ENCODE measurements at places on chromosomes 7 and 10.

GRCh38 chr7:92749832-92750446 lies 86.4 kb downstream of the CDK6 start:
- no peak for DNase-seq

DNA sequence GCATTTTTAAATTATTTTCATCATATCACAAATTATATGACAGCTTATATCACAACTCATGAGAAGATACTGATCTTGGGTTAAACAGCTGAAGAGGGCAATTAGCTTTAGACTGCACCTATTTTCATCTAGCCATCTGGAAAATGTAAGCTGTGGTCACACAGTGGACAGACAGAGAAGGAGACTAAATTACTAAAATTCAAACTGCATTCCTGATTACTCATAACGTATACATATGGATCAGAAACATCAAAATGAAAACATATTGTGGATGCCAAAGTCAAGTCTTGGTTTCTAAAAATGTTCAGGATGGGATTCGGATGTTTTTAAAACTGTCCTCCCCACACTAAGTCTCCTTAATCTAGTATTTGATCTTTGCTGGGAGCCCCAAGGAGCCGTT lies 6.6 kb downstream of the BBIP1 start:
- peak; percentile 29 for DNase-seq

GRCh38 chr10:48762064-48763042 lies 77.7 kb downstream of the WDFY4 start:
- no peak for DNase-seq

- no peak for DNase-seq
Observed at GRCh38 chr10:104638861-104639589, 2.1 kb upstream of the SORCS3 start.

GRCh38 chr10:121851786-121852185 lies 76.0 kb downstream of the ATE1 start:
- DNase-seq: no peak

DNA sequence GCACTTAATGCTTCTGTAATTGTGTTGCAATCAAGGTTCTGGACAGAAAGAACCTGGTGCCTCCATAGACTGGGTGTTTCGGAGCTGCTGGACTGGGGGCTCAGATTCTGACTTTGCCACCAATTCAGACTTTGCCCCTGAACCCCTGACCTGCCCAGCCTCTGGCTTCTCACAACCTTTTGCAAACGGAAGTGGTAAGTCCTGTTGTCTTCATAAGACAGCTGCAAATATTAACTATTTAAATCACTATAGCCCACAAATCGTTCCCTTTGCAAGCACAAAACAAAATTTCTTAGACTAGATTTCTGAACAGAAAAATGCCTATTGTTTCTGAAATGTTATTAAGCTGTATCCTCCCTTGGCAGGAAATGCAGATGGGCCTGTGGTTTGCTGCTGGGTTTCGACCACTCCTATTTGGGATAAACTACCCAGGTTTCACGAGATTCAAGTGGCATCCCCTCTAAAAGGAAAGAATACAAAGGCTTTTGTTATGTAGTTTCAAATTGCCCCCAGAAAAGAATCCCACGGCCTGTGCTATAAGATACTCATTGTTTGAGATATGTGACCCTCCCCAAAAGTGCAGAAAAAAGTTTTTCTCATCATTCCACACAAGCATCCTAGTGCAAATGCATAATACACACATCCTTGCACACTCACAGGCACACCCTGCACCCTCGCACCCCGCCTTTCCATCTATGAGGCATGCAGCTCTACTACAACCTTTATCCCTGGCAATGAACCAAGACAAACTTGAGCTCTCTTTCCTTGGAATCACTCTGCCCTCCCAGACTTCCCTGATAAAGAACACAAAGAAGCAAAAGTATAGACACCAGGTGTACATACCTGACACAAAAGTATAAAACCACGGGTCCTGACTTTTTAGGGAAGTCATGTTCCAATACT lies 209.1 kb downstream of the PRPF18 start:
- no peak for DNase-seq

GRCh38 chr10:129863201-129863663 lies 100.8 kb downstream of the EBF3 start:
- DNase-seq: no peak

DNA sequence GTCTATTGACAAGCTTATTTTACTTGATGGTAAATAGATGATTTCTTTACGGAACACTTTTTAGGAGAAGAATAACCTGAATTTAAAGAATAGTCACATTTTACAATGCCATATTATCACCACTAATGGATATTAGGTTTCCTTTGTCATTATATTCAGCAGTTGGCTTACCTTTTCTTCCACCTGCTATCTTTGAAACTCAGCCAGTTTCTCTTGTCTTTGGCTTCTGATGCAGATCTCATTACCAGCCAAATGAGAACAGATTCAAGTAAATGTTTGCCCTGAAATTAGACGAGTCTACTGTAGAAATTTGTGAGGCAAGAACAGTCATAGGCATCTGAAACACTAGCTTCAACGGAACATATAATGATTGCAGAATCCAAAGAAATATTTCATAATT lies 85.5 kb upstream of the OIT3 start:
- no peak for DNase-seq

DNA sequence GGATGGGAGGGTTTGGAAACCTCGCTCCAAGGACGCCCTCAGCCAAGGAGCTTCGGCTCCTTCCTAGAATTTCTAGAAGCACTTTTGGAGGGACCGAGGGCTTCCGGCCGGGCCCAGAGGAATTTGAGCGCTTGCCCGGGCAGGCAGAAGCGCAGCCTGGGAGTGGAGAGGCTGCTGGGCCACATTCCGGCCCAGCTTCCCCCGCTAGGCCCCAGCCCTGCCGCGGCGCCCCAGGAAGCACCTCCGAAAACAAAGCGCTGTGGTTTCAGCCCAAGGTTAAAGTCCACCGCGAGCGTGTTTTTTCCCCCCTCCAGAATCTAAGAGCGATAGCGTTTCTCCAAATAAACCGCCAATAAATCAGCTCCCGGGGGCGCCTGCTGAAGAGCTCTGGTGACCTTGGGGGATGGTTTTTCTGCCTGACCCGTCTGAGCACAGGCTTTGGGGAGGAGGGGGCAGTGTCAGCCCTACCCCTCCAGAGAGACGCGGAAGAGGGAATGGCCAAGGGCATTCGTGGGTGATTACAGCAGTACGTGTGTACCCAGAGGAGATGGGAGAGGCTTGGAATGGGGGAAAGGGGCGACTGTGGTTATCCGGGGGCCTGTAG lies 5.7 kb upstream of the TNRC18 start:
- DNase-seq: no peak

GRCh38 chr7:102856036-102856435 lies 56.8 kb upstream of the LRRC17 start:
- DNase-seq: no peak

DNA sequence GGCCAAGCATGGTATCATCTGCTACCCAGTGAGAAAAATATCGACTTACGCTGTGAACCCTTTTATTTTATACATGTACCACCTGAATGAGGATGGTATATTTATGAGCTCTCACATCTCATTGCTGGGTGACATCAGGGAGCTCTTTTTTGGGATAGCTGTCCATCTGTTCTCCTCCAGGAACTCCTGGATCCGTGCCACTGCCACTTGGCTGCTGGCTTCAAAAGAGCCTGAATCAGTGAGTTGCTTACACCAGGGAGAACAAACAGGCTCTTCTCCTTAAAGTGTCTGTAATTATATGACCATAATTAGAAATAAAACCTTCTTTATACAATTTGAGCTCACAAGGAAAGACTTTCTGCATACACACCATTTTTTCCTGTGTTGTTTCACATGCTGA lies 106.2 kb downstream of the KAT6B start:
- no peak for DNase-seq

DNA sequence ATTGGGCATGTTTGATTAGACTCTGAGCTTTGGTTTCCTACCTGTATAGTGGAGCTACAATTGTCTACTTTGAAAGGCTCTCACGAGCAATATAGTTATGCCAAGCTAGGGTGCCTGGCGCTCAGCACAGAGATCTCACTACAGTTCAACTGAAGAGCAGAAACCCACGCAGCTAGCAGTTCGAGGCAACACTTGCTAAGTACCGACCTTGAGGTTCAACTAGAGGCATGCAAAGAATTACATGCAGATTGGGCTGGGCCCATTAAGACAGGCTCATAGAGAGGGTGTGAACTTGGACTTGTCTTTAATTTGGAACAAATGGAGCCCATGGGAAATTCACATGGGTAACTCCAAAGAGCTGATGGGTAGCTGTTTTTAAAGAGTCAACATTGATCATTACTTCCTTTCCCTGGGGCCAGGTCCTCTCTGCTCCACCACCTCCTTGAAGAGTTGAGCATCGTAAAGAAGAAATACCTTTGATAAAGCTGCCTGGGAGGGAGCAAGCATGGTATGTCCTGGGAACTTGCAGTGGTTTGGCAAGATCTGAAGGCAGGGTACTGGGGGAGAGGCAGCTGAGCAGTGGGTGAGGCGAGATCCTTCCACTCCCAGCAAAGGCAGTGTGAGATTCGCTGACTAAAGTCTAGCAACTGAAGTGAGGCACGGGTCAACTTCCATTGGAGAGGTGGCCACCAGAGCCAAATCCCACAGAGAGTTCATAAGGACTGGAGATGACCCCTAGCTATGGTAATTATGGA lies 25.5 kb upstream of the AFAP1L2 start:
- no peak for DNase-seq

- peak; percentile 30 for DNase-seq
Observed at GRCh38 chr10:17335065-17335464, 107.0 kb downstream of the VIM start.

DNA sequence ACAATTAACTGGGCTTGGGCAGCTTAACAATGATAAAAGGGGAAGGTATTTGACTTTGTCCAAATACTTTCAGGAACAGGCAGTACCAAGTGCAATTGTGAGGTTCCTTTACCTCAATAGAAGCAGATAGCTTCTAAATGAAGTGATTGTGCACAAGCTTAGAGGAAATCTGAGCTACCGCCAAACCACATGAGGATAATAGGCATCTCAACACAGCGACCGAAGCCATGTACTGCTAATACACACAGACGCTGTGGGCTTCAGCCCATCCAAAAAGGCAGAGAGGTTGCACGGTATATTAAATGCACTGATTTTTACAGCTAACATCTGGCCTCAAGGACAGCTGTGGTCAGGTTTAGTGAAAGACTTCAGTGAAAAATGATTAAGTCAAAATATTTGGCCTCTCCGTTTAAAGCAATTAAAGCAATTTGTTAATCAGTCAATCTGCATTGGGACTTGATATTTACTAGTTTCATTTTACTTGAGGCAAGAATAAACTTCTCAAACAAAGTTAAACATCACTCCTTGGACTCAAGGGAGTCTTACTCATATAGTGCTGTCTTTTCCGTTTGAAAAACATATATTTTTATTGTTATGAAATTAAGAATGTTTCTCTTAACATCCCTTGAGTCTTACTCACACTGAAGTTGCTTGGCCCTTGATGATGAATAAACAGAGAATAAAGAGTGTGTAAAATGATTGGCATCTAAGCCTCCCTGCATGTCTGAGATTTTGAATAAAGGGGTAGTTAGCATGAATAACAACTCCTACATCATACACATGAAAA lies 306.3 kb downstream of the C7orf25 start:
- DNase-seq: no peak

- no peak for DNase-seq
Observed at GRCh38 chr10:92847202-92847864, 987 bp upstream of the EXOC6 start.

- DNase-seq: no peak
Observed at GRCh38 chr7:155282671-155283070, 15.0 kb upstream of the INSIG1 start.

DNA sequence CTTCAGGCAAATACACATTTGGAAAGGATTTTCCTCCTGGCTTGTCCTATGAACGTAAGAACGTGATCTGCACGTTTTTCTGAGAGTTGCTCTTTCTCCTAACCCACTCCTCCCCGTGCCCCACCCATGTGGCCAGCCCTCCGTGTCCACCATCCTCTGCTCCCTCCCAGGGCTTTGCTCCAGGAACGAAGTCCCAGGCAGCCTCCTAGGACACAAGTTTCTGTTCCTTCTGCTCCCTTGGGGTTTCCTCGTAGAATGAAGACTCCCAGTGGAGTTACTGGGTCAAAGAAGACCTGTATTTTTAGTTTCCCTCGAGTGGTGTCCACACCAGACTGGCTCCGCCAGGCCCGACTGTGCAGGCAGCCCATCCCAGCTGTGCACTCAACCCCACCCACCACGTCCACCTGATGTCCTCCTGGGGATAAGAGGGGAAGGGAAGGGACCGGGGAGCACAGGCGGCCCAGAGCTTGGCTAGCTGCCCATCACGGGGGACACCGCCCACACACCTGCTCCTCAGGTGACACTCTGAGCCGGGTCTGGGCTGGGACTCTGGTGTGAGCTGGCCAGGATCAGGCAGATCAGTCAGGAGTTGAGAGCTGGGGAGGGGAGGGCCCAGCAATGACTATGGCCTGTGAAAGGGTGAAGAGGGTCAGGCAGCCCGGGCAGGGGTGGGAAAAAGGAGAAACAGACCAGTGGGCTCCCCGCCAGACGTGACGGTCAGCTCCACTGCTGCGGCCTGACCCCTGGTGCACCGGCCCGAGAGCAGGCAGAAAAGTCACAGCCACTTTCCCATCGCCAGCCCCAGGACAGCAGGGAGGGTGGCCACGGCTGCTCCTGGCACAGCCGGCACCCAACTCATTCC lies 54.3 kb upstream of the PPP2R2D start:
- DNase-seq: no peak

All from fibroblast of the conjunctiva (primary cell).